ENCODE measurements at places on chromosomes 13 and 19.

DNA sequence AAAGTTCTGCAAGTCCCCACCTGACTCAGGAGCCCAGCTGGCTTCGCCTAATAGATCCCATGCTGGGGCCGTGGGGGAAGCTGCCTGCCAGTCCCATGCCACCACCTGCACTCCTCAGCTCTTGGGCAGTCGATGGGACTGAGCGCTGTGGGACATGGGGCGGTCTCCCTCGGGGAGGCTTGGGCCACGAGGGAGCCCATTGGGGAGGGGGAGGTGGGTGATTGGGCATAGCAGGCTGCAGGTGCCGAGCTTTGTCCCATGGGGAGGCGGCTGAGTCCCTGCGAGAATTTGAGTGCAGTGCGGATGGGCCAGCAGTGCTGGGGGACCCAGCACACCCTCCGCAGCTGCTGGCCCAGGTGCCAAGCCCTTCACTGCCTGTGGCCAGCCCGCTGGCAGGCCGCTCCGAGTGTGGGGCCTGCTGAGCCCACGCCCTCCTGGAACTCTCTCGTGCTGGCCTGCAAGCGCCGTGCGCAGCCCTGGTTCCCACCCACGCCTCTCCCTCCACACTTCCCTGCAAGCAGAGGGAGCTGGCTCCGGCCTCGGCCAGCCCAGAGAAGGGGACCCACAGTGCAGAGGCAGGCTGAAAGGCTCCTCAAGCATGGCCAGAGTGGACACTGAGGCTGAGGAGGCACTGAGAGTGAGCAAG, 467.3 kb downstream of the IRS2 start:
- no peak for DNase-seq

DNA sequence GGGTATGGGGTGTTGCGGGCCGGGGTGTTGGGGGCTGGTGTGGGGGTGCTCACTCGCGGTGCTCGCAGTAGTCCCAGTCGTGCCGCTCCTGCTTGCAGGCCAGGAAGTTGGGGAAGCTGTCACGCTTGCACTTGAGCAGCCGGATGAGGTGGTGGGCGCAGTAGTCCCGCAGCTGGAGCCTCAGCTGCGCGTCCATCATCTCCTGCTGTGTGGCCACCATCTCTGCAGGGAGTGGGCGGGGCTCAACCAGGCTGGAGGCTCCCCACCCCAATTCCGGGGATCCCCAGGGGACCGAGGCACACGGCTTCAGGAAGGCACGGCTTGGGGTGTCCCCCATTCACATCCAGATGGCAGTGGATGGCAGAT, 5.2 kb downstream of the NDUFB7 start:
- no peak for DNase-seq

DNA sequence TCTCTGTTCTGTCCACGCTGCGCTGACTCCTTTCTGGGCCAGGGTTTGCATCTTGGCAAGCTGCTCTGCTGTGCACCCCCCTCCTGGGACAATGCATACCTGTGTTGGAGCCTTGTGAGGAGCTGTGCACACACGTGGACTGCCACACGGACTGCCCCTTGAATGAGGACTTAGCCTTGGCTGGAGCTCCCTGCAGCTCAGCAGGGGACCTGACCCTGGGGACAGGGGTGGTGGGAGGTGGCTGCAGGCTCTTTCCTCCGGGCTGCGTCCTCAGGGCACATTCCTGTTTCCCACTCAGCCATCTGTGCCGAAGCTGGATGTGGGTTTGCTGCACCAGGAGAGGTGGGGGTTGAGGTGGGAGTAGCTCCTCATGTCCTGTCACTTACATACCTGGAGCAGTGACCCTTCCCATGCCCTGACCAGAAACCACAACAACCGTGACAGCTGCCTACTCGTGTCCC, 8.2 kb downstream of the RAB11B start:
- no peak for DNase-seq

GRCh38 chr13:112814905-112815585, 125.2 kb downstream of the ATP11A start:
- no peak for DNase-seq

GRCh38 chr13:40159736-40160135, 504.3 kb downstream of the COG6 start:
- DNase-seq: no peak

DNA sequence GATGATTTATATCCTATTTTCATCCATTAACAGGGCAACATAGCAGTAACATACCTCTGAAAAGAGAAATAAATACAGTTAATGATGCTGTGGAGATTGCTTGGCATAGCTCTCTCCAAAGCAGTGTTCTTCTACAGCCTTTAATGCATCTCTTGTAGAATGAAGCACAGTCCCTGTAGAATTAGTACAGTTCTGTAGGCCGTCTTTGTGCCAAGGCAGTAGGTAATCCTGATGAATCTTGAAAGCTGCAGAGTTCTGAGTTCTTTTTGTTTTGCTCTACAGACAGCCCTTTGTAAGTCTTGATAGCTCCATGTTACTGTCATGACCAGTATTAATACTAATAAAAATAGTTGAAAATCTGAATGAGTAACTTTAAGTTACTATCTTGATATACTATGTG, 184.2 kb downstream of the MAB21L1 start:
- DNase-seq: no peak
